ENCODE measurements at places on chromosomes 13 and 19.
A peak's percentile ranks its signal among the peaks of the same experiment; 100 is the strongest.

GRCh38 chr13:47100214-47100853 is 203.5 kb upstream of the HTR2A start:
- no peak for DNase-seq

- DNase-seq, result no peak
These were observed 9.2 kb downstream of the PLPP2 start for GRCh38 chr19:281992-282391.

DNA sequence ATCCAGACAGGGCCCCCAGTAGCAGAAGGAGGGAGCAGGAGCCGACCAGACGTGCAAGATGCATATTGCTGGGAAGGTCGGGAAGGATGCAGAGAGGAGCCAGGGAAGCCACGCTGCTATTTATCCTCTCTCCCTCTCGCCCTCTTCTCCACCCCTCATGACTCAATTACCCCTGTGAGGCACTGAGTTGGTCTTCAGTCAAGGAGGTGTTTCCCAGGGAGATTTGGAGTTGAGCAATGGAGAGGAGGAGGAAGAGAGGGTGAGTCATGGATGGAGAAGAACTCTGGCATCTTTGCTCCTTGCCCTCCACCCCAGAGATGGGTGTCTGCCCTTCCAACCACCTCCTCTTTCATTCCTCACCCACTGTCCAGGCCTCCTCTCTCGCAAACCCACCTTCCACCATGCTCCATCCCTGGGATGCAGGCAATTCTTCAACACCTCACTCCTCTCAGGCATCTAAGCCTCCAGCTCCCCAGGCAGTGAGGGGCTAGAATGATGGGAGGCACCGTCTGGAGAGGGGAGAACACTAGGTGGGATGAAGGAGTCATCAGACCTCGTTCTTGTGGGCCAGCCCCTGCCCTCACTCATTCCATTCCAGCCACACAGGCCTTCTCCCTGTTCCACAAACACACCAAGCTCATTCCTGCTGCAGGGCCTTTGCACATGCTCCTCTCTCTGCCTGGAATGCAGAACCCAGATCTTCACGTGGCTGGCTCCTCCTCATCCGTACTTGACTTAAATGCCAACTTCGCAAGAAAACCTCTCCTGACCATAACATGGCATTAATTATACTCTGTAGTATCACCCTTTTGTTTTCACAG is at the start of gene SBSN:
Gene SBSN (minus strand): TSS at position 94 of the 821 bp plus-strand sequence. CDS start 30 bp downstream, at position 64.
- no peak for DNase-seq

GRCh38 chr19:44807162-44807561 is 1.7 kb upstream of the BCAM start:
- DNase-seq, result no peak

GRCh38 chr19:489418-490196 is 6.7 kb upstream of the MADCAM1 start:
- no peak for DNase-seq

GRCh38 chr13:100269837-100270236 is 180.9 kb downstream of the PCCA start:
- no peak for DNase-seq

GRCh38 chr13:54980651-54981050 is 1952.0 kb downstream of the OLFM4 start:
- no peak for DNase-seq

GRCh38 chr19:10884274-10884673 is 12.9 kb downstream of the CARM1 start:
- no peak for DNase-seq

GRCh38 chr19:30105727-30106126 is 163.7 kb downstream of the URI1 start:
- DNase-seq, result no peak

GRCh38 chr19:32317086-32317485 is 28.3 kb upstream of the ZNF507 start:
- DNase-seq, result no peak

DNA sequence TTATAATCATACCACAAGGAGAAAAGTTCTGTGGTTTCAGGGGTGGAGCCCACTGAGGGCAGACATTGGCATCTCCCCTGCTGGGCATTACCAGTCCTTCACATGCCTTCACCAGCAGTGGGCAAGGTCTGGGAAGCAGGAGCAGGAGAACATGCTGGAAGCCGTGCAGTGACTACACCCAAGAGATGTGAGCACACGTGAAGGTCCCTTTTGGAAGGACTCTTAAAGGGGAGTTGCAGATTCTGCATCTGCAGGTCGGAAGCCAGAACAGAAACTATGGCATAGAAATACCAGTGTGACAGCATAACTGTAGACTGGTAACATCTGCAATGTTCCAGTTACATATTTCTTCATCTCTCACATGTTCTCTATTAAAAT is 26.9 kb upstream of the KL start:
- no peak for DNase-seq

DNA sequence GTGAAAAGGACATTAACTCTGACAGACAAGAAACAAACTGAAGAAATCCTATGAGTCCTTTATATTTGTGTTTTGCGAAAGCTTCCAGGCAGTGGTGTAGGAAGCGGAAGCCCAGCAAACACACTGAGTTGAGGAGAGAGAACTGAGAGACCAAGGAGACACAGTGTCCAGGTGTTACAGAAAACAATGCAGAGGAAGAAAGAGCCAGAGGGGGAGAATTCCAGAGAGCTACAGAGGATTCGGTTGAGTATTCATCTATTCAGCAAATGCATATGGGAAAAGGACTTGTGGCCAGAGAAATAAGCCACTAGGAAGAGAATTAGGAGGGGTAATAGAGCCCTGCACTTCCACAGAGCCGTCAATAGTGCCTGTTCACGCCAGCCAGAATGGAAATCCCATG is 183.5 kb downstream of the LIG4 start:
- DNase-seq, result no peak

GRCh38 chr13:49302222-49302621 is 54.5 kb downstream of the CDADC1 start:
- DNase-seq, result no peak

DNA sequence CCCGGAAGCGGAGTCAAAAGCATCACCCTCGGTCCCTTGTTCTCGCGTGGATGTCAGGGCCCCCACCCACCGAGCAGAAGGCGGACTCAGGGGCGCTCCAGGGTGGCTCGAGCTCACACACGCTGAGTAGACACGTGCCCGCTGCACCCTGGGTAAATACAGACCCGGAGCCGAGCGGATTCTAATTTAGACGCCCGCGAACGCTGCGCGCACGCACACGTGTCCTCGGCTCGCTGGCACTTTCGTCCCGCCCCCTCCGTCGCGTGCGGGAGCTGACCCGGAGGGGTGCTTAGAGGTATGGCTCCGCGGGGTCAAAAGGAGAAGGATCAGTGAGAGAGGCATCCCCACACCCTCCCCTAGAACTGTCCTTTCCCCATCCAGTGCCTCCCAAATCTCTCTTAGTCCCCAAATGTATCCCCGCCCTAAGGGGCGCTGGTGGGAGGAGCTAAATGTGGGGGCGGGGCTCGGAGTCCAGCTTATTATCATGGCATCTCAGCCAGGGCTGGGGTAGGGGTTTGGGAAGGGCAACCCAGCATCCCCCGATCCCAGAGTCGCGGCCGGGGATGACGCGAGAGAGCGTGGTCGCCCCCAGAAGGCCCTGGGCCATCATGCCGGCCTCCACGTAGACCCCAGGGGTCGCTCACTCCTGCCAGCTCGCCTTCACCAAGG is 451 bp upstream of the ICAM5 start:
- peak; percentile 59 for DNase-seq

DNA sequence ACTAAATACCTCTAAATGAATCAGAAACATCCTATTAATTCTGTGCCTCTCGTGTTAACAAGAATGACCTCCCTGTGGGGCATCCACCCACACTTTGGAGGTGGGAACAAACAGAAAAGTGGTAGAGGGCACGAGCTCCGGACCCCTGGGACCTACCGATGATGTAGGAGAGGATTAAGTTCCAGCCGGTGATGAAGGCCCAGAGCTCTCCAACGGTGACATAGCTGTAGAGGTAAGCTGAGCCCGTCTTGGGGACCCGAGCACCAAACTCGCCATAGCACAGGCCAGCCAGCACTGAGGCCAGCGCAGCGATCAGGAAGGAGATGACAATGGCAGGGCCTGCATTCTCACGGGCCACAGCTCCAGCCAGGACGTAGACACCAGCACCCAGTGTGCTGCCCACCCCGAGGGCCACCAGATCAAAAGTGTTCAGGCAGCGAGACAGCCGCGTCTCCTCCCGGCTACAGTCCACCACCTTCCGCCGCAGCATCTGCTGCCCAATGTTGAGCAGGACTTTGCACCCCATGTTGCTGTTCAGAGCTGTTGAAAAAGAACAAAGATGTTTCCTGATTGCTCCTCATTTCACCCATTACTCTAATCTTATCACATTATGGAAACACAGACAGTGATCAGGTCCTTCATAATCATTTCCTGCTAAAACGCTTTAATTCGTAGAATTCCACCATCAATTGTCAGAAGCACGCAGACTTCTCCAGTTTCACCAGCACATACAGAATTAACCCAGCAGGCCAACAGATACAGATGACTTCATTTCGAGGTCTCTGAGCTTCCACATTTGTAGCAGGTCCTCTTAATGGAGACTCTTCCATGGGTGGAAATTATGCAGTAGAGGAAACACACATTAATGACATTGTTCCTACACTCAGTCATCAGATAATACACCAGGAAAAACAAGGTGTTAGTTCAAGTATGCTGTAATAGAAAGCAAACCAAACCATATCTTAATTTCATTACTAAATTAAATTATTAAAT is 59.5 kb downstream of the SLC7A1 start:
- no peak for DNase-seq

DNA sequence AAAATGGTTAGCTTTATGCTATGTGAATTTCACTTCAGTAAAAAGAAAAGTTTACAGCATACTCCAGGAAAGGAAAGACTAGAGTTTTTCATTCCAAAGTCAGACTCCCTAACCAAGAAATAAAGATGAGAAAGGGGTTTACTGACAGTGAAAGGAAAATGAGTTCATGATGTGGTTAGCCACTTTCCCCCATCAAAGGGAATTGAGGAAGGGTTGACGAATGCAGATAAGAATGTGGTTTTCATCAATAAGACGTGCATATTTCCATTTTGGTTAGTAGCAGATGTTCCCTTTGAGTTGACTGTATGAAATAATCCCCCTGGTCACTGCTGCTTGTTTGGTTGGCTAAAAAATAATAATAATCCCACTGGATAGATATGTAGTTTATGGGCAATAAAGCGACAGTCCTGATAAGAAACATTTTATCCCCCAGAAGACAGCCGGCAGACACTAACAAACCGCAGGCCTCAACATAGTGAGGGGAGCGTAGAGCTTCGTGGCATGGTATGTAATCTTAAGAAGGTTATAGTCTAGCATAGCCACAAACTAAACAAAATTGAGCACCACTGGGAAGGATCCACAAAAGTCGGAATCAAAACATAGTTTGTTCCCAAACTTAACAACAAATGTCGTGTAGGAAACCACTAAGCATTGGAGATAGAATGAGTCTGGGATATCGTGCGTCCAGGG is 114.8 kb downstream of the COL4A2 start:
- DNase-seq, result no peak

DNA sequence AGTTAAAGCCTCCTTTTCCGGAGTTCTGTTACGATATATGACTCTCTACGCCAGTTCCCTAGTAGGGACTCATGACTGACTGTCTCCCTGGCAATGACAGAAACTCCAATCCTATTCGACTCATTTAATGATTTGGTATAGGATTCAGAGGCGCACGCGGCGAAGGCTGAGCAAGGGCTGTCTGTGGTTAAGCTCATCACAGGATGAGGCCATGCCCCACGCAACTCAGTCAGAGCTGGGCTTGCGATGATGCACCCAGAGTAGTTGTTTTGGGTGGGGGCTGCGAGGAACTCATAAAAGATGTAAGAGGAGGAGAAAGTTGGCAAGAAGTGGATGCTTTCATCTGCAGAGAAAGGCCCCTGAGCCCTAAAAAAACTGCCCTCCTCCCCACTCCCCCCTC is 468 bp upstream of the SERTM1 start:
- DNase-seq, result no peak

GRCh38 chr19:13181747-13182388 is 31.7 kb downstream of the IER2 start:
- peak; percentile 59 for DNase-seq

GRCh38 chr19:11781295-11782057 is 14.7 kb downstream of the ZNF441 start:
- no peak for DNase-seq

GRCh38 chr13:20609145-20609544 is 42.2 kb downstream of the IFT88 start:
- no peak for DNase-seq

DNA sequence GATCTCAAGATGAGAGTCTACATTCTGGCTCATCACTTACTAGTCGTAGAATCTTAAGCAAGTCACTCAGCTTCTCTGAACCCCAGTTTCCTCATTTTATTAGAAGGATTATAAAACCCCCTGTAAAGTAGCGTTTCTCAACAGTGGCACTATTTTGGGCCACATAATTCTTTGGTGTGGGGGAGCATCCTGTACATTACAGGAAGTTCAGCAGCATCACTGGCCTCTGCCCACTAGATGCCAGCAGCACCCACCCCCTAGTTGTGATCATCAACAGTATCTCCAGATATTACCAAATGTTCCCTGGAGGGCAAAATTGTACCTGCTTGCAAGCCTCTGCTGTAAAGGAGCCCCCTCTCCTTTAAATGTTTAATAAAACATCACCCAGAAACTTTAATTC is 22.6 kb downstream of the STARD13 start:
- no peak for DNase-seq

DNA sequence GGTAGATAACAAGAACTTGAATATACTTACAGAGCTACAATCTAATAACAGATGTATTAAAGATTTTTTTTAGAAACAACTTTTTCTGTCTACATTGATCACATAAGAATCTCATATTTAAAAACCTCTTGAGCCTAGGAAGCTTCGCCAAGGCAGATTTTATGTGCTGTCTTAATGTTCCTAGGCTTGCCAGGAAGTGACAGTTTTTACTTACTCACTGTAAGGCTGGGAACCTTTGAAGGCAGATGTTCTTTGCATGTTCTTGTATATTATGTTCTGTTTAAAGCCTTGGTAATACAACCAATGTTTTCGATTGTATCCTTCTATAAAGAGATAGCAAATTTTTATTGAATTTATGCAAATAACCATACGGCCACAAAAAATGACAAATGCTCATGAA is 492.7 kb downstream of the GPC5 start:
- DNase-seq, result no peak

DNA sequence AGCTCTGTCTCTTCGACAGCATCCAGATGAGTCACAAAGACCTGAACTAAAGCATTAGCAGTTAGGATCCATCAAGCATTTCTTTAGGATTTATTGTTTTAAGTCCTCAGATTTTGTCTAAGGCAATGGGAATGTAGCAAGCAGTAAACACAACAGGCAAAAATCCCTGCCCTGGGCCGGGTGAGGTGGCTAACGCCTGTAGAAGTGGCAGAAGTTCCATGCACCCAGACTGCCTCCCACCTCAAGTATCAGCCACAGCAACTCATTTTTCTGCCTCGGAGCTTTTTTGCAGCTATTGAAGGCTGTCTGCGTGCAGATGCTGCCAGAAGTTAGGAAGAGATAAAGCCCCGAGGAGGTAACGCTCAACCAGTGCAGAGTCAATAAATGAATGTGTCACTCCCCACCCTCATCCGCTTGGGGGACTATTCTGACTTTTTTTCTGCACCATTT is 47.1 kb upstream of the MRI1 start:
- DNase-seq, result no peak

- no peak for DNase-seq
These were observed 9.9 kb downstream of the LMTK3 start for GRCh38 chr19:48501494-48502349.

All from stimulated activated CD8-positive, alpha-beta memory T cell treated with anti-CD3 and anti-CD28 coated beads, Interleukin-7, amount 100 ng/mL, for 4 hours (primary cell).